ENCODE measurements at places on chromosomes 4 and X.

GRCh38 chr4:2804449-2804972 lies 11.6 kb downstream of the SH3BP2 start:
- no peak for DNase-seq

GRCh38 chrX:145727476-145727875 lies 90.2 kb upstream of the SLITRK2 start:
- DNase-seq = no peak

DNA sequence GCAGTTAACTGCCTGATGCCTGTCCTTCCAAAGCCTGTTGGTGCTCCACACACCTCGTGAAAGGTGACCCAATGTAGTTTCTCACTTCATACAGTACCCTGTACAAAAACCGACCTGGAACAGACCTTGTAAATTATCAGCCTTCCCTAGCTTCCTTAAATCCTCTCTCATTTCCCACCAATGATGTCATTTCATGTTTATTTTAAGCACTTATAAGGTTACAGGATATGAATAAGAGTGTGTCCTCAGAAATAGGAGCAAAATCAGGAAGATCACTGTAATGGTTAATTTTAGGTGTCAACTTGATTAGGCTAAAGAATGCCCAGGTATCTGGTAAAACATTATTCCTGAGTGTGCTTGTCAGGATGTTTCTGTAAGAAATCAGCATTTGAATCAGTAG lies 44.7 kb downstream of the TMEM150C start:
- DNase-seq = peak; percentile 41

DNA sequence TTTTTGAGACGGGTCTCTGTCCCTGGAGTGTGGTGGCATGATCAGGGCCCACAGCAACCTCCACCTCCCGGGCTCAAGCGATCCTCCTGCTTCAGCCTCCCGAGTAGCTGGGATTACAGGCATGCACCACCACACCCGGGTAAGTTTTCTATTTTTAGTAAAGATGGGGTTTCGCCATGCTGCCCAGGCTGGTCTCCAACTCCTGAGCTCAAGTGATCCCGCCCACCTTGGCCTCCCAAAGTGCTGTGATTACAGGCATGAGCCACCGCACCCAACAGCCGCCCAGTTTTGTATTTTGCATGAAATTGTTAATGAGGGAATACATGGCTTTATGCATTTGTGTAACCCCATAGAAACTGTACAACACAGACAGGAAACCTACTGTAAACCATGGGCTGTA lies 2.8 kb upstream of the ARHGAP4 start:
- DNase-seq = no peak

- peak; percentile 2 for DNase-seq
Measured at GRCh38 chrX:115491766-115492165, 69.2 kb upstream of the PLS3 start.

DNA sequence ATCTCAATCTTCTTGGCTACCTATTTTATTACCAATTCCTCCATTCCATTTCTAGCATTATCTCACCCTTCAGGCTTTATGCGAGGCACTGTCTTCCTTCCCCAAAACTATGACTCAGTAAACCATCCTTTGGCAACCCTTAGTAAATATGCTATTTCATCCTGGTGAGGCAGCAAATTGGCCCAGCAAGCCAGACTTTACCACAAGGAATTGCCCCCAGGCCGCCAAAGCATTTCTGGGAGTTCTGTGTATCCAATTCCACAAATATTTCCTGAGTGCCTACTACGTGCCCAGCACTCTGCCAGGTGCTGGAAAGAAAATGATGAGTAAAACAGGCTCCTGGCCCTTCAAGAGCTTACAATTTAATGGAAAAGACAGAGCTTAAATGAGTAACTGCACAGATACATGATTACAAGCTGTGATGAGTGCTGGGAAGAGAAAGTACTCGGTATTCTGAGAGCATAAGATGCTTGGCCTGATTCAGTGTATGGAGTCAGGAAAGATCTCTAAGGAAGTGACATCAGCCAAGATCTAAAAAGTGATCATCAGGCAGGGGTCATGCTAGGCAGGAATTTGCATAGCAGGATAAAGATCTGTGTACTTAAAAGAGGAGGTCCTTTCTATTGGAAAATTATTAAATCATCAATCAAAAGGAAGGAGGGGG lies 193.8 kb downstream of the ADAMTS3 start:
- peak; percentile 91 for DNase-seq

DNA sequence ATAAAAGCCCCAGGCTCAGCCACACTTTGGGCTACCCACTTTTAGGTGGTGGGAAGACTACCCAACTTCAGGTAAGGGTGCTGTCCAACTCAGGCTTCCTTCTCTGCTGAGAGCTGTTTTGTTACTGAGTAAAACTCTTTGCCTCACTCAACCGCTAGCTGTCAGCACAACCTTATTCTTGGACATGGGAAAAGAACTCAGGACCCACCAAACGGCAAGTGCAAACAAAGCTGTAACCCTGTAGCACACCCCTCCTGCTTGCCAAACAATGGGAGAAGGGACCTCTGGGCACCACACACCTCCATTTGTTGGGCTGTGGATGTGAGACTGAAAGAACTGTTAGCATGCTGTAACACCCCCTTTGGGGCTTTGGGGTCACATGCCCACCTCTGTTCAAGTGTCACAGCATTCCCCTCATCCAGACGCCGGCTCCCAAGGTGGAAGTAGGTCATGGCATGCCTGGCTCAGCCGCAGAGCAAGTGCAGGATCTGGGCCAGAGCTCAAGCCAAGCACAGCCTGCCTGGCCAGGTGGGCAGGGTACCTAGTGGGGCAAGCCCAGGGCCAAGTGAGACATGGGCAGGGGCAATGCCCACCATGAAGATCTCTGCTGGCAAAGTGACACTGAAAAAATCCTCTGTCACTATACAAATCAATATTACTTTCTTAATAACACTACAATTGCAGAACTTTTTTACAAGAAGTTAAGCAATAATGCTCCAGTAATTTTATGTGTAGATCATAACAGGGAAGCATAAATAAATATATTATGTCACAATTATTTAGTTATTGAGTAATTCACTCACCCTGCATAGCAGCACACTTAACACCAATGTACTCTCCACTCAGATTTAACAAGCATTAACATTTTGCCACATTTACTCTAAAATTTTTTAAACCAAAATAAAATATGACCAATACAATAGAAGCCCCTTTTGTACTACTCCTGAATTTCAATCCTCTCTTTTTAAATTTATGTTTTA lies 107.2 kb downstream of the TBCK start:
- DNase-seq = no peak

DNA sequence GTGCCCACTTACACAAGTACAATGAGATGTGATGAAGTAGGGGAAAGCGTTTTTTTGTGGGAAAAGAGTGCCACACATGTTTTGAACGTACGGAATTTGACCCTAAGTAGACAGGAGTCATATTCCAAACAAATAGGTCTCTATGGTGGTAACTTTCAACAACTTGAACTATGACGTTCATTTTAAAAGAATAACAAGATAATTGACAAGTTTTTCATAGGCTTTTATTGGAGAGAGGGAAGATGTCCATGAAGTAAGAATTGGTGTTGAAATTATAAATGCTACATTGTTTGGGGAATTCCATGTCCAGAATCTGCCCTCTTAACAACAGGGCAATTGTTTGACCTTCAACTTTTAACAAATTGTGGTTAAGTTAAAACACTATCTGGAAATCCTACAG lies 126.5 kb downstream of the GASK1B start:
- no peak for DNase-seq

GRCh38 chr4:86848732-86849619 lies at the start of gene SLC10A6:
SLC10A6 (minus strand) TSS chr4:86849384; CDS start chr4:86849115, 269 bp downstream.
- DNase-seq = no peak

- no peak for DNase-seq
Measured at GRCh38 chr4:145635630-145636029, 16.4 kb downstream of the MMAA start.

DNA sequence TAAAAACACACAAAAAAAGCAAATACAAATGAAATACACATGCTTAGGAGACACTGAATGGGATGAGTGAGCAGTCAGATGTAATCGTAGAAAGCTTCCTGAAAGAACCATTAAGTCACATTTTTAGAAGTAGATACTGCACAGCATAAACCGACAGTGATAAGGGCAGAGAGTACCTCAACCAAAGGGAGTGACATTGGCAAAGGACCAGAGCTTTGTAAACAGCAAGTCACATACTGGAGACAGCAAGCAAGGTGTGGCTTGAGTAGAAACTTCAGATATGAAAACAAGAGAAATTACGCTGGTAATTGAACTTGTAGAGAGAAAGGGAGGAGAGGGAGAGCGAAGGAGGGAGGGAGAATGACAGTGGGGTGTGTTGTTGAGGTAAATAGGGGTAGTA lies 92.0 kb downstream of the CHRDL1 start:
- DNase-seq = no peak

- DNase-seq = no peak
Measured at GRCh38 chr4:2671267-2671895, 84.8 kb downstream of the TNIP2 start.

GRCh38 chr4:155569471-155569870 lies 97.2 kb upstream of the GUCY1A1 start:
- no peak for DNase-seq

DNA sequence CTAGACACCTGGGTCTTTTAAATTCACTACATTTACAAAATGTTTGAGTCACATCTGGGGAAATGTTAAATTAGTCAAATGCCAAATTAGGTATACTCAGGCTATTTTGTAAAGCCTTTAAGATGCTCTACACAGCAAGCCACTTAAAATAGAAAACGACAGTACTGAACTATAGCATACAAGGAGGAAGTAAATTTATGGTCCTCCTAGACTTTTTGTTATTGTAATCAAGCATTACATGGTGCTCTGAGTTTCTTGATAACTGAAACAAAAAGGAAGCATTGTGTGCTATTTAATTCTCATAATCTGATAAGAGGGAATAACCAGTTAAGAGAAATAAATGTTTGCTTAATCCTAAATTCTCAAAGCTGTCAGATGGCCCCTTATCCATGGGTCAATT lies 46.2 kb downstream of the SLC9A7 start:
- DNase-seq = no peak

DNA sequence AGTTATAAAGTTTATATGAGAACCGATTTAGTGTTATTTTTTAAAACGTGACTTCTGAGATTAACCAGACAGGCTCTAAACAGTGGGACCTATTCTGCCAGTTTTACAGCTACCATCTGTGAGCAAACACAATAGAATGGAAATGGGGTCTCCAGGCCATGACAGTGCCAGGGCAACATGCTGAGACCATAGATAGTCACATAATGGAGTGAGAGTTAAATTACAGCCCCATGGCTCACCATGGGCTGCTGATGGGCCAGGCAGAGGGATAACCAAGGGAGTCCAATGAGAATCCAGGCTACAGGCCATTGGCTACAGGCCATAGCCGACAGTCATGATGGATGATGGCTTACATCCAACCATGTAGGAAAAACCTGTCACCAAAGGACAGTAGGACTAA lies 183.5 kb upstream of the NDP start:
- DNase-seq = no peak

DNA sequence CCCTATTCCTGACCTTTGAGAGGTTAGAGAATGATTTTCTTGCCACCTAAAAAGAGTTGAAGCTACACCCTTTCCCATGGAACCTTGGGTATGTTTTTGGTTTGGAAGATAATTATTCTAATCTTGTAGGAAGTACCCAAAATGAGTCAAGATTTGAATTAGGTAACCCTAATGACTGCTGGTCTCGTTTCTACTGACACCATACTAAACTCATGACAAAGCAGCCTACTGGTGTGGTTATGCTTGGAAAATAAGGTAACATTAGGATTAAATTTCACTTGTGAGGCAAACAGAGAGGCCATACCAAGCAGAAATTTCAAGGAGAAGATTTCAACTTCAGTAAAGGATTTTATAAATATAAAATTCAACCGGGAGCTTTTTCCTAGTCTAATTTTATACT lies 107.9 kb downstream of the FBXW7 start:
- no peak for DNase-seq

- peak; percentile 18 for DNase-seq
Measured at GRCh38 chr4:181950372-181951127, 292.7 kb upstream of the TENM3 start.

DNA sequence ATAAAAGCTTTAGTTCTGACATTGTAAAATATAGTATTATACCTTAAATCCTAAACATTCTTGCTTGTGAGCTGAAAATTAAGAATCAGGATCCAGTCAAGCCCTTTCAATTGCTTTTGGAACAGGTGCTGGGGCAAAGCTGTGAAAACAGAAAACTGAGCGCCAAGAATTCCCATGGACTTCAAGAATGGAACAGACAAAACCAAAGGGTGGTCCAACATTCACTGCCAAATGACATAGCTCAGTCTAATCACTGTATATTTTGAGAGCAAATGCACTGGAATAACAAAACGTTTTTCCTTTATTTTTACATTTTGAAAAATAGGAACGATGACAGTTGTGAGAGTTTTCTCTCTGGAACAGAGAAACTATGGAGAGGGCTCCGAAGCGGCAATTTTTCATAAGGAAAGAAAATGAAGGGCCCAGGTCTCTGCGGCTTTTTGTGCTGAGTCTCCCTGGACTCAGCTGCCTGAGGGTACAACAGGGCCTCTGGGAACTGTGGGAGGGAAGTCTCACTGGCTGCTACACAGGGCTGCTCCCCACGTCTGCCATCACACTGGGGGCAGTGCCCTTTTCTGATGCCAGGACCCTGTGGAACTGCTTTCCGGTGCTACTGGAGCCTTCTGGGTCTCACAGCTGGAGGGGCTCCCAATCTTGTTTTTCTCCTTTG lies 56.0 kb upstream of the BMPR1B start:
- no peak for DNase-seq

All from fibroblast of skin of scalp (primary cell).